AG04449 (cell line): ENCODE measurements at places on chromosomes 2 and 18.

DNA sequence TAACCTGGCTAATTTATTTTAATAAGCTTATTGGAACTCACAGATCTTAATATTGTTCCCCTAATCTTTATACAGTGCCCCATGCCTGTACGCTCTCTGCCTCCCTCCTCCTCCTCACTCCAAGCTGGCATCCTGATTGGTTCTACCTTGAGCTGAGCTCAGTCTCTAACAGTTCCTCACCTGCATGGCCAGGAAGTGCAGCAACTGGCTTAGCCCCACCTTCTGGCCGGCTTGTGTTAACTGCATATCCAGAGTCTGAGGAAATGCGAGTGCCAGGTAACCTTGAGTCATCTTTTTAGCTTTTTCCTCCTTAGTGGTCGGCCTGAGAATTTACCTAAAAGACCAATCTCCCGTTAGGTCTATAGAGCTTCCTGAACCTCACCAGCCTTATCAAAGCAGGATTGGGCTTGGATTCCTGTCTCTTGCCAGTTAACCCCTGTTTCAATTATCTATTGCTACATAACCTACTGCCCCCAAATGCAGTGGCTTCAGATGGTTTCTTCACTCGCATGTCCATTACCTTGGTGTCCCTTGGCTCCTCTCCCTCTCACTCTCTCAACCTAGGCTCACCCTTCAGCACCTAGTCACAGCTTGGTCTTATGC, 89.5 kb upstream of the STK39 start:
- no peak for DNase-seq

GRCh38 chr2:102110596-102111334, 31.8 kb upstream of the IL1R1 start:
- no peak for DNase-seq

DNA sequence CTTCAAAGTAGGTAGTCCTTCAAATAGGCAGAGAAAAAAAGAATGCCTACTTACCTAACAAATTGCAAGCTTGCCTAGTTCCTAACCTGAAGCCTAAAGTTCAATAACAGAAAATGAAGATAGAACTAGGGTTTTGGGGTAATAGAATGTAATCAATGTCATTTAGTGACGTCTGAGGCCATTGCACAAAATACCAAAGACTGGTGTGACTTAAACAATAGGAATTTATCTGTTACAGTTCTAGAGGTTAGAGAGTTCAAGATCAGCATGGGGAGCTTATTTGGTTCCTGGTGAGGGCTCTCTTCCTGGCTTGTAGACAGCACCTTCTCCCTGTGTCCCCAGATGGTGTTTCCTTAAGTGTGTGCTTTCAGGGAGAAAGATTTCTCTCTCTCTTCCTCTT, 4.7 kb upstream of the NPC1 start:
- no peak for DNase-seq

DNA sequence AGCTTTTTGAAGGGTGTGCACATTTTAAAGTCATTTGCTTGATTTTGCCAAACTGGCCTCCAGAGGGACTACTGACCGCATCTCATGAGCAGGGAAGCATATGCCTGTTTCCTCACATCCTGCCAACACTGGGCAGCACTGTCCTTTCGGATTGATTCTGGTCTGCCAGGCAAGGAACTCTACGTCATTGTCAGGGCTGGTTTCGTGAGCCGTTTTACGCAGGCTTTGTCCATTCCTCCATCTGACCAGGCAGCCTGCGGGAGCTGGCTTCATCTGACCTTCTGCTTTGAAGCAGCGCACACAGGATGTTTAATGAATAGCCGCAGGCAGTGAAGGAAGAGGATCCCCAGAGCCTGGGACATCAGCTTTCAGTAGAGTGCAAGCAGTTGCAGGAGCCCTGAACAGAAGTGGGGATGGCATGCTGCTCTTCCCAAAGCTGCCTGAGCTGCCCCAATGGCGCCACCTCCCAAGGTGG, 46.3 kb upstream of the SEMA4C start:
- DNase-seq: no peak

DNA sequence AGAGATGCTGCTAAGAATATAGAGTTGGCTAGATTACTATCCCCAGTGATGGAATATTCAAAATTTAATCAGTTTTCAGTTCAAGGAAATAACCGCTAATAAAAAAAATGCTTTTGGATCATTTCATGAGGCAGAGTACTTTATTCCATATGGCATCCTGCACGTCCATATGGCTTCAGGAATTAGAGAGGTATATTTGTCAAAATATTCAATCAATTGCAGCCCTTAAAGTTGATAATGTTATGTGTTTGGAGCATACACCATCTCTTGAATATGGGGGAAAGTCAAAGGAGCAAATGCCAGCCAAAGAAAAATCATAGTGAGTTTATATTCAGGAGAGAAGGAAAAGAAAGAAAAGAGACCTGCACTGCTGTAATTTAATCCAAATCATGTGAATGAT, 266.4 kb downstream of the TMEM182 start:
- no peak for DNase-seq

DNA sequence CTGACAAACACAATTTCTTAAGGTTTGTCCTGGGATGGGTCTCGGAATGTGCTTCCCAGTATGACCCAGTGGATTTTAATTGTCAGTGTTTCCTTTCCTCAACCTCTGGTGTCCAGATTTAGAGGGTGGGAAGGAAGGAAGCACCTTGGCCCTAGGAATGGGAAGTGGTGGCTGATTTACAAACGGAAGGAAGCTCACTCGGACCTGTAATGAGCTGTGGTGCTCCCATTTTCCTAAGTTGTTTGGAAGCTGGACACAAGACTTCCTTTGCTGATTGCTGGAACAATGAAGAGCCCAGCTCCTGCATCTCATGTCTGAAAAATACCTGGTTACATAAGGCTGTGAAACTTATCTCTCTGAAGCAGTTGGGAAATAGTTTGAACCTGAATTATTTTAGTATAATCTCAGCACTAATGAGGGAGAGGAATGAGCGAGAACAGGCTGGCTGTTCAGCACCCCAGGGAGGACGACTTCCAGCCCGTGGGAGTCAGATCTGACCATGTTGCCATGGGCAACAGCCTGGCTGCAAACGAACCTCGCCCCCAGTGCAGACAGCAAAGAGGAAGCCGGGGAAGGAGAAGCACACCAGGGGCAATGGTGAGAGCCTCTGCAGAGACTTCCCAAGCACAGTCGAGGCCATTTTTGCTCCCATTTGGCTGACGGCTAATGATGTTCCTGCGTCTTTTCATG, 74.4 kb upstream of the ASB18 start:
- no peak for DNase-seq

- no peak for DNase-seq
These were observed 128.3 kb upstream of the LYPD1 start for GRCh38 chr2:132798341-132798740.

GRCh38 chr2:48459921-48460320, 70.0 kb upstream of the STON1 start:
- no peak for DNase-seq

DNA sequence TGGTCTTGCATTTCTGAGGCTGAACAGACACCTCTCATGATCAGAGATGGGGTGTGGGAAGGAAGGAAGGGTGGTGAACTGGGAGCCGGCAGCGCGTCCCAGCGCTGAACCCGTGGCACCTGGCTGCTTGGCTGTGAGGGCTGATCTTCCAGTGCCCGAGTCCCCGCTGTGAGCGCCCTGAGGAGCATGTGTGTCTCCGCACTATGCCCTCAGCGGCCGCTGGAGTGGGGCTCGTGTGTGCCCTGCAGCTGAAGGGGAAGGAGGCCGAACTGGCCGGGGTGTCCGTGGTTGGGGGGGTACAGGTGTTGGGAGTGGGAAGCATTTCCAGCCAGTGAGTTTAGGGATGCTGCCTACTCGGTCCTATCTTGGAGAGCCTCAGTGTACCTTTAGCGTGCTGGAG, 82.2 kb downstream of the LDLRAD4 start:
- DNase-seq: no peak

GRCh38 chr18:62001396-62001795, 108.6 kb upstream of the RNF152 start:
- DNase-seq: no peak

DNA sequence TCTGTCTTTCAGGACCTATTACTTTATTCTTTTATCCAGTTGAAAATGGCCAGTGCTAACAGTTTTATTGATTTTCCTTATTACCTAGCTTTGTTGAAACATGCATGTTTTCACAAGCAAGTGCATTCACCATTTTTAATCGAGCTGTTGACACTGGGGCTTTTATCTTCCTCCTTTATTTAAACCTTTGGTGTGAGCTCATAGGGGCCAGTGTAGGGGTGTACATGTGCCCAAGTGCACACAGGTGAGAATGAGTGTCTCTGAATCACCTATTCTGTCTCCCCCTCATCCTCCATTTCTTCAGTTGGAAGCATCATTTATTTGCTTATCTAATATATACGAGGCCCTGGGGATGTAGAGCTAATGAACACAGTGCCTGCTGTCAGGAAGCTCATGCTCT, 199.1 kb downstream of the PRKCE start:
- DNase-seq: no peak

GRCh38 chr2:101752716-101753616, 55.5 kb downstream of the MAP4K4 start:
- DNase-seq: no peak

- no peak for DNase-seq
These were observed 7.7 kb downstream of the RTP5 start for GRCh38 chr2:241877197-241877685.

GRCh38 chr2:197435598-197436420, 981 bp upstream of the SF3B1 start:
- DNase-seq: no peak

- no peak for DNase-seq
These were observed 38.2 kb downstream of the PDIA6 start for GRCh38 chr2:10774394-10774793.

DNA sequence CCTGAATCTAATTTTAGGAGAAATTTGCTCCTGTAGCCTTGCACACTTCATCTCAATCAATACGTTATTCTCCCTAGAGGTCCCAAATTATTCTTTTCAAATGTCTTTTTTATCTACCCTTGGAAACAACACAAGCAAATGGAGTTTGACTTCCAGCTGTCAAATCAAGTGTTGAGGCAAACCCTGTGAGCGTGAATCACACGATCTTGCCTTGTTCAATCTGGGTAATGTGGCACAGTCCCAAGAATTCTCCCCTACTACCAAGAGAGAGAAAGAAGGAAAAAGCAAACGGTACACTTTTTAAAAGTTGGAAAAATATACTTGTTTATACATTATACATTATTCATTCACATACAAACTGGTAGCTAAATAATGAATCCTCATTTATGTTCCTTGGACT, 2035.3 kb upstream of the CELF4 start:
- DNase-seq: no peak

DNA sequence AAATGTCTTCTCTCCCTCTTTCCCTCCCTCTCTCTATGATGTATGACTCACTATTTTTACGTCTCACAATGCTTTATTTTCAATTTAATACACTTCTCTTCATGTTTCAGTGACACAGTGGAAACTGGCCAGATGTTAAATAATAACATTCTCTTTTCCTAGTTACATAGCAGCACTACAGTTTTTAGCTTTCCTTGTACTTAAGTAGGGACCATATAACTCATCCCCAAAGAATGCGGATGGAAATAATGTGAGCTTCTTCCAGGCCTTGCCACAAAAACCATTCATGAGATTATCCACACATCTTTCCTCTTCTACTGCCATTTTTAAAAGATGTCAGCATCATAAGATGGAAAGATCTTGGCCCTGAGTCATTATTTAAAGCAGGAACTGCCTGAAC, 789.4 kb downstream of the LRP1B start:
- DNase-seq: peak; percentile 86

- no peak for DNase-seq
These were observed 4.6 kb upstream of the ACAA2 start for GRCh38 chr18:49817947-49818346.

DNA sequence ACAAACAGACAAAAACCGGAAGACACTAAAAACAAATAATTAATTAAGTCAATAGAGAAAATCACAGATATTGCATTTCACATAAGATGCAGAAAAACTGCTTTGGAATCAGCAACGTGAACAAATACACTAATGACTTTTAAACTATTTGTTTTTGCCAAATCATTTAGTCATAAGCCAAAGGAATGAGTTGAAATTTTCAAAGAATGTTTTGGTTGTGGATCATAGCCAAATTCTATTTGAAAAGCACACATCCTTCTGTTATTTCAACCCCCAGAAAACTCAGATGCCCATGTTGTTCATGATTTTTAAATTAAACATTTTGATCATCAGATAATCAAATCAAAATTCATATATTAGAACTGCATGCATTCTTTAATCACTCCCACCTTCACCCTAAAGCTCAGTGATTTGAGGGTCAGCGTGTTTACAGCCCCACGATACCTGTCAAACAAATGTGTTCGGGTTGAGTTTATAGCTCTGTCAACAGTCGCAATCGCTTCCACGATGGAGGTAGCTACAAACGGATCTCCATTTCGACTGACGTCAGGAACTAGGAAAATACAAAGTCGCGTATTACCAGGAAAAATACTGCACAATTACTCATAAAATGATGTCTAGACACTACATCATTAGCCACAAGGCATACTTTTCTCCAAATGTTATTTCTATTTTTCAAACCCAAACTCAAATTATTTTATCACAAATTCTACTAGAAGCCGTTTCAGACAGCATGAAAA, 90.2 kb downstream of the PXDN start:
- peak; percentile 83 for DNase-seq

GRCh38 chr2:45849491-45850283, 198.2 kb downstream of the PRKCE start:
- peak; percentile 44 for DNase-seq

DNA sequence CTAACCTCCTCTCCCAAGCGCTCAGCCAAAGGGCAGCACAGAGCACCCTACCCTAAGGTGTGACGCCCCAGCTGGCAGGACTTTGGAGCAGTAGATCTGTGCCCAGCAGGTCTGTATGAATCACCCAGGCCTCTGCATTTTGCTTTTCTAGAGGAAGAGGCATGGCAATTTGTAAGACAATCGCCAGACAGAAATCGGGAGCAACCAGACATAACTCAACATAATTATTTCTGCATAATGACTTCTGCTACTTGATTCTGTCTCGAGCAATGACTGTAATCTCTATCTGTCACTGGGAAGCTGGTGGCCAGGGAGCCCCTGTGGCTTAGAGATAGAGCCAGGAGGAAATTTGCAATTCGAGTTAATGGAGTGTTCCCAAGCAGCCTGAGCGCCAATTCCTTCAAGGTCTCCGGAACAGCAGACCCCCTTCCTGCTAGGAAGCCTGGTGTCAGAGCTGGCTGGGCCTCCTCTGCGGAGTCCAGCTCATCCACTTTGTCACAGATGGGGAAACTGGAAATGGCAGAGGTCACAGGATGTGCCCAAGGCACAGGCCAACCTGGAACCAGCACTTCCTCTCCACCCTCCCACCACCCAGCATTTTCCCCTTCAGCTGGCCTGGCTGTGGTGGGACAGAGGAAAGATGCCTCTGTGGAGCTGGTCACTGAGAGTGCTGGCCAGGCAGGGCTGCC, 55.0 kb downstream of the ODC1 start:
- no peak for DNase-seq

DNA sequence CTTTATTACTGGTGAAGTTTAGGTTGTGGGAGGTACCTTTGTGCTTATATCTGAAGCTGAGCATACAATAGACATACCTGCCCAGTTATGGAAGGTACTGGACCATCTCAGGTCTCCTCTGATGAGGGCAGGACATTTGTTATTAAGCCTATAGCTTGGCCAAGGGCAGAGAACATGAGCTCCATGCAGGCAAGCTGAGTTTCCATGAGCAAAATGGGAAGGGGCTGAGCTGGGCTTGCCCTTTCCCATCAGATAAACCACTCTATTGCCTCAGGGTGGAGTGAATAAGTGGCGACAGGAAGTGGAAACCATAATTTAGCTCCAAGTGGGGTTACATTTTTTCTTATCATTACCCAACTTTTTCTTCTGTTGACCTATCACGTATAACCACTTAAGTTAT, 39.9 kb upstream of the EML6 start:
- DNase-seq: no peak

- no peak for DNase-seq
These were observed 157.2 kb upstream of the COPS8 start for GRCh38 chr2:236928380-236929037.

- DNase-seq: no peak
These were observed 68.2 kb downstream of the UBR3 start for GRCh38 chr2:169895294-169895985.
